AG09319 (cell line): ENCODE measurements at places on chromosomes 1 and 21.

GRCh38 chr1:229146647-229147046, 124.3 kb upstream of the RAB4A start:
- no peak for DNase-seq

- DNase-seq: no peak
These were observed 620.1 kb upstream of the ADAMTS5 start for GRCh38 chr21:27586986-27587385.

GRCh38 chr1:46020010-46020409, 112.4 kb downstream of the PIK3R3 start:
- DNase-seq: no peak

GRCh38 chr1:233485809-233486398, 128.0 kb upstream of the KCNK1 start:
- DNase-seq: no peak

GRCh38 chr1:228017356-228018124, 10.7 kb downstream of the WNT3A start:
- DNase-seq: no peak

GRCh38 chr1:234484991-234485739, 6.2 kb upstream of the TARBP1 start:
- no peak for DNase-seq

- DNase-seq: no peak
These were observed 45.3 kb downstream of the TTC39A start for GRCh38 chr1:51285055-51285454.

DNA sequence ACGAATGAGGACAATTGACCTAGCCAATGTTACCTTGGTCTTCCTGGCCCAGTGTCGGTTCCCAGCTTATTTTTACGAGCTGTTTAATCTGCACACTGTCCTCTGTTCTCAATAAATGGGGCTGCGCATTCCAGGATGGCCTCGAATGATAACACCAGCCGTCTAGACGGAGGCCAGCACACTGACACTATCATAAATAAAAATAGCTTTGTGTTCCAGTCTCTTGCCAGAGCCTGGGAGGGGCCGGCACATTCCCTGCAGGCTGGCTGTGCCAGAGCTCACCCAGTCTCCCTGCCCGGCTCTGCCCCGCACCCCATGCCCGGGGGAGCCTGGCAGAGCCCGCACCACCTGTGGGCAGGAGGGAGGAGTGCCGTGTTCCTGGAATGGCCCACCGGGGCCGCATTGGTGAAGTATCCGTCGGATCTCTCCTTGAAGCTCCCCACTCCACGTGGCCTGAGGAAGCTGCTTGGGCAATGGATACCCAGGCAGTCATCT, 92.1 kb downstream of the SPSB1 start:
- DNase-seq: no peak
